ENCODE measurements at places on chromosomes 5 and 9. TPM values are rescaled to one million over a fixed set of nuclear protein-coding genes. Genes with fewer than 3 reads are reported as not detected.

DNA sequence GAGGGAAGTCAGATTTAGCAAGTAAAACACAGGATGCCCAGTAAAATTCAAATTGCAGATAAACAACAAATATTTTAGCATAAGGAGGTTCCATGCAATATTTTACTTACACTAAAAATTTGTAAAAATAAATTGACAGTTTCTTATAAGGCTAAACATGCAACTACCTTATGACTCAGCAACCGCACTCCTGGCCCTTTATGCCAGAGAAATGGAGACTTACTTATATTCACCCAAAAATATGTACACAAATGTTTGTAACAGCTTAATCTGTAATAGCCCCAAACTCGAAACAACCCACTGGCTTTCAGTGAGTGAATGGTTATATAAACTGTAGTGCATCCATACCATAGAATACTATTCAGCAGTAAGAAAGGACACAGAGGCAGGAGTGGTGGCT is 28.6 kb upstream of the TRIM14 start:
- H3K27ac ChIP-seq = no peak overlapping the region
- H3K27me3 ChIP-seq = no peaks in the 10 kb centered on the region
- no peak for DNase-seq
- no peaks in the 10 kb centered on the region for H3K36me3 ChIP-seq

The TDRD7 gene
- total RNA-seq = 20.4 TPM

The C5orf58 gene
- not detected for total RNA-seq

DNA sequence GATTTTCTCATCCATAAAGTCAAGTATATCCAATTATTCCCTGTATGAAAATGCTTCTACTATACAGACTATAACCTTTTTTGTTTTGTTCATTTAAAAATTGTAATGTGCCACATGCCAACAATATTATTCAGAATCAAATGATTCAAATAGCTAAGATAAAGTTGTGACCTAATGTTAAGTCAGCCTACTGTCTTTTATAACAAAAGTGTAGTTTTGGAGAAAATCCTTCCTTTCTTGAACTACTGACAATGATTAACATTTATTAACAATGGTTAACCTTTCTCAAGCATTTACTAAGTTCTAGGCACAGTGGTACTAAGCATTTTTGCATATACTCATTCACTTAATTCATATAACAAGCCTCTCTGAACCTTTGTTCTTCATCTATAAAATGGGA is 25.0 kb downstream of the CSF2 start:
- no peaks in the 10 kb centered on the region for H3K27me3 ChIP-seq
- no peak overlapping the region for H3K4me3 ChIP-seq
- peak overlapping the region; percentile 24 for H3K27ac ChIP-seq
- no peaks in the 10 kb centered on the region for H3K36me3 ChIP-seq
- H3K4me1 ChIP-seq = peaks cover 53% of the 10 kb centered on the region

- no peak overlapping the region for H3K27ac ChIP-seq
- H3K4me1 ChIP-seq = no peaks in the 10 kb centered on the region
- no peaks in the 10 kb centered on the region for H3K36me3 ChIP-seq
- no peak for DNase-seq
- H3K27me3 ChIP-seq = no peaks in the 10 kb centered on the region
Measured at GRCh38 chr5:2459251-2459650, 292.2 kb downstream of the IRX2 start.

DNA sequence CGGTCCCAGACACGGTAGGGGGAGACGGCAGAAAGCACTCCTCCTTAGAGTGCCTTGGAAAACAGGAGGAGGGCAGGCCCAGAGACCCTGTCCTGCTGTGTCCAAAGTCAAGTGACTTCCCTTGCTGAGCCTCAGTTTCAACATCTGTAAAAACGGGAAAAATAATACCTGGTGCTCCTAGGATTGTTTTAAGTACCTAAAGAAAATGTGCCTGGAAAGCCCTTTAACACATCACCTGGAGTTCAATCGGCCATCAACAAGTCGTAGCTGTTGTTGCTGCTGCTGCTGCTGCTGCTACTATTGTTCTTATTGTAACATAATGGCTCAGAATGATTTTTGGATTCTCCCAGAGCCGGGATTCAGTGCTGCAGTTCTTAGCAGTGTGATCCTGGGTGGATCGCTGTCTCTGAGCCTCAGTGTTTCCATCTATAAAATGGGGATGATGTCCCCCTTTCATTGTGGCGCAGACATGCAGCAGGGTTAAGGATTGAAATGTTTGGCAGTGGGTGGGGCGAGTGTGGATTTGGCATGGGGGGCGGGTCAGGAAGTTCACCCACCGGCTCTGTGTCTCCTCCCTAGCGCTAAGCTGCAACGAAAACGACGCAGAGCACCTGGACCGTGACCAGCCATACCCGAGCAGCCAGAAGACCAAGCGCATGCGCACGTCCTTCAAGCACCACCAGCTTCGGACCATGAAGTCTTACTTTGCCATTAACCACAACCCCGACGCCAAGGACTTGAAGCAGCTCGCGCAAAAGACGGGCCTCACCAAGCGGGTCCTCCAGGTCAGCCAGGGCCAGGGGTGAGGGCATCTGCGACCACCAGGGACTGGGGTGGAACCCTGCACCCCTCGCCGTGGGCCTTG is 9.2 kb downstream of the LHX2 start:
- H3K4me3 ChIP-seq = no peak overlapping the region
- H3K27me3 ChIP-seq = peaks cover 88% of the 10 kb centered on the region
- no peaks in the 10 kb centered on the region for H3K36me3 ChIP-seq
- DNase-seq = no peak
- H3K27ac ChIP-seq = no peak overlapping the region
